ENCODE measurements at places on chromosomes 2 and 18.

- DNase-seq, result no peak
These were observed 134.1 kb downstream of the KCNH7 start for GRCh38 chr2:162704496-162704895.

DNA sequence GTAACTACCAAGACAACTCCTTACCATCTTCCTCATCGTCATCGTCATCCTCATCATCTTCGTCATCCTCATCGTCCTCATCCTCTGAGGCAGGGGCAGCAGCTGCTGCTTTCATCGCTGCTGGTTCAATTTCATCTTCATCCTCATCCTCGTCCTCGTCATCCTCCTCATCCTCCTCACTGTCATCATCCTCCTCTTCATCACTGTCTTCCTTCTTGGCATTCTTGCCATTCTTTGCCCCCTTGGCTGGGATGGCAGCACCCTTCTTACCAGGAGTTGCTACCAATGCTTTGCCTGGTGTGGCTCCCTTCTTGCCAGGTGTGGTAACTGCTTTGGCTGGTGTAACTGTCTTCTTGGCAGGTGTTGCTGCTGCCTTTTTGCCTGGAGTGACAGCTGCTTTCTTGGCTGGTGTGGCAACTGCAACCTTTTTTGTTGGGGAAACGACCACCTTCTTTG is 2.7 kb downstream of the NCL start:
- no peak for DNase-seq

- DNase-seq, result no peak
These were observed 32.7 kb upstream of the ABCA12 start for GRCh38 chr2:215171151-215171550.

GRCh38 chr2:224722770-224723169 is 6.6 kb upstream of the CCDC195 start:
- DNase-seq, result no peak

DNA sequence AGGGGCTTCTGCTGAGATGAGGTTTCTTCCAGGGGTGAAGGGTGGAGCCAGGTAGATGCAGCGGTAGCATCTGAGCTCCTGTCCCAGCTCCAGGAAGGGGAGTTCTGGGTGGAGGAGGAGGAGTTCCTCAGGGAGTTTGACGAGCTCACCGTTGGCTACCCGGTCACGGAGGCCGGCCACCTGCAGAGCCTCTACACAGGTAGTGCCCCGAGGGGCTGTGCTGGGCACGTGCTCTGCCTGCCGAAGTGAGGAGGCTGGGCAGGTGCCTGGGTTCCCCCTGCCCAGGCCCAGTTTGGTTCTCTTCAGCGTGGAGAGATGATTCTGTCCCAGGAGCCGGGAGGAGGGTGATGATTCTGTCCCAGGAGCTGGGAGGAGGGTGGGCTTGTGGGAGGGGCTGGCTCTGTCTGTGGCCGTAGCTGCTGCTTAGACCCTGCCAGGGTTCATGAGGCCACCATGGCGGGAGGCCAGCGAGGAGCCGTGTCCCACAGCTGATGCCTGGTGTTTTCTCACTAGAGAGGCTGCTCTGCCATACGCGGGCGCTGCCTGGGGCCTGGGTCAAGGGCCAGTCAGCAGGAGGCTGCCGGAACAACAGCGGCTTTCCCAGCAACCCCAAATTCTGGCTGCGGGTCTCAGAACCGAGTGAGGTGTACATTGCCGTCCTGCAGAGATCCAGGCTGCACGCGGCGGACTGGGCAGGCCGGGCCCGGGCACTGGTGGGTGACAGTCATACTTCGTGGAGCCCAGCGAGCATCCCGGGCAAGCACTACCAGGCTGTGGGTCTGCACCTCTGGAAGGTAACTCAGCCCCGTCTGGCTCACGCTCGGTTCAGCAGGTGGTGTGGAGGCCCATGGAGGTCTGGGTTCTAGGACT is 8.2 kb downstream of the CAPN10 start:
- DNase-seq, result no peak

DNA sequence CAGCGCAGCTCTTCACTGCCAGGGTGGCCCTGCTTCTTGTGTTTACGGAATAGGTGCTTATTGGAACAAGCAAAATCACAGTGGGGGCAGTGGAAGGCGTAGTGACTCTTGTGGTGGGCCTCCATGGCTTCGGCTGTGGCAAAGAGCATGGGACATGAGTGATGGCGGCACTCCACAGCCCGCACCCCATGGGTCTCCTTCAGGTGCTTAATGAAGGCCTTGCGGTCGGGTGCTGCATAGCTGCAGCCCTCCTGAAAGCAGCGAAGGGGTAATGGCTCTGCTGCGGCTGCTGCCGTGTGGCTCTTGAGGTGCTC is 10.7 kb downstream of the ZNF142 start:
- DNase-seq, result no peak

DNA sequence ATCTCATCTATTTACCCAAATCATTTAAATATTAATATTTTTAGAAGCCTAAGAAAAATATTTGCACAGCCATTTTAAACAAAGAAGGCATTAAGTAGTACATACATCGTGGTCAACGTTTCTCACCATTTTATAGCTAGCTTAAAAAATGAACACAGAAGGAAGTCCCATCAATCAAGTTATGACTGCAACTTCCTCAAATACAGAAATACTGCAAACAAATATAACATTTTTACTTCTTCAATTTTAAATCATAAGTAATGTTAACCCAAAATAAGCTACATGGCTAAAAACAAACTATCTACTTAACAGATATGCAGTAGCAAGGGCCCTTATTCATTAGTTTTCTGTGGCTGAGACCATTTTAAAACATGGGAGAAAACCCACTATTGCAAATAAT is 30.6 kb downstream of the ITSN2 start:
- DNase-seq, result no peak

DNA sequence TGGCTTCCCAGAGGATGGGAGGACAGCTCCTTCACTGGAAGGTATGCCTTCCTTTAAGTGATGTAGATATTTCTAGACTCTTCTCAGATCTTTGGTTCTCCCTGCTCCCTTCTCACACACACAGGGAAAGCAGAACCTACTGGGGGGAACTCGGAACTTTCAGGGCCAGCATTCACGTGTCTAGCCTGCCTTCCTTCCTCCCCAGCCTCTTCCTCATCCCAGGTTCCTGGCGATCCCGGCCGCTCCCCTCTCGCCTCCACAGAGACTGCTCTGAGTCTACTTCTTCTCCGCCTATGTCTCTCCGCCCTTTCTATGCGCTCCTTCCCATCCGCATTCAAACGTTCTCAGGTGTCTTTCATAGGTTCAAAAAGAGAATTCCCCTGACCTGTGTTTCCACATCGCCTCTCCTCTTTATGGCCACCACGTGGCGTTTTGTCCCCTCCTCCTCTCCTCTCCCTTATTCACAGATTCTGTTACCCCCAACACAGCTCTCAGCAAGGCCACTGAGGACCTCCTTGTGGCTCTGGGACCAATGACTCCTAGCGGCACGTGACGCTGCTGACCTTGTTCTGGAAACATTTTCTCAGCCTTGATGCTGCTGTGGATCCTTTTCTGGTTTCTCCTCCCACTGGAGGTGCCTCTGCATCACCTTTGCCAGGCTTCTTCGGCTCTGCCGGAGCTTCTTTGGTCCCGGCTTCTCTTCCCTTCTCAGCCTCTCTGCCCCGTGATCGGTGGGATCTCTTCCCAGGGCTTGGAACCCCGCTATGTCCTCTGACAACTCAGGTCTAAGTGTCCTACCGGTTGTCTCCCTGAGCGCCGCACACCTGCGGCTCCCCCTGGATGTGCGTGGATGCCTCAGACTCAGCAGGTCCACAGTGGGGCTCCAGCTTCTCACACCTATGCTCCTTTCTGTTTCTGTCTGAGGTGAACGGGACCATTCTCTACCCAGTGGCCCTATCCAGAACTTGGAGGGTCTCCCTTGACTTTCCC is 77.5 kb downstream of the VAPA start:
- no peak for DNase-seq

DNA sequence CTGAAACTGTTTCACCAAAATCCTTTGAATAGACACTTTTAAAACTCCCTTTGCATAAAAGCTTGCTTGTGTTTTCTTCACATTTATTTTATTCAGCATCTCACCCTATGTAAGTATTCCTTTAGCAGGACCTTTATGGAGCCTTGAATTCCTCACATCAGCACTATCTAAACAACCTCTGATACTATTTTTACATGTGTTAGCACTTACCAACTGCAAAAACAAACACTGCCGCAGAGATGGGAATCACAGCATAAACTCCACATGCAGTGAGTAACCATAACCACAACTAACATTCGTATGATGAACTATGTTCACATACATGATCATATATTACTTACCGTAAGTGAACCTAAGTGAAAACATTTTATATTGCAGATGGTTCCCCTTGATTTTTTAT is 15.4 kb downstream of the FBXO15 start:
- DNase-seq, result no peak

GRCh38 chr18:6203791-6204190 is 210.9 kb downstream of the L3MBTL4 start:
- no peak for DNase-seq

- DNase-seq, result no peak
These were observed 10.2 kb downstream of the BOK start for GRCh38 chr2:241568726-241569125.

GRCh38 chr2:12321886-12322285 is 394.9 kb upstream of the TRIB2 start:
- no peak for DNase-seq

DNA sequence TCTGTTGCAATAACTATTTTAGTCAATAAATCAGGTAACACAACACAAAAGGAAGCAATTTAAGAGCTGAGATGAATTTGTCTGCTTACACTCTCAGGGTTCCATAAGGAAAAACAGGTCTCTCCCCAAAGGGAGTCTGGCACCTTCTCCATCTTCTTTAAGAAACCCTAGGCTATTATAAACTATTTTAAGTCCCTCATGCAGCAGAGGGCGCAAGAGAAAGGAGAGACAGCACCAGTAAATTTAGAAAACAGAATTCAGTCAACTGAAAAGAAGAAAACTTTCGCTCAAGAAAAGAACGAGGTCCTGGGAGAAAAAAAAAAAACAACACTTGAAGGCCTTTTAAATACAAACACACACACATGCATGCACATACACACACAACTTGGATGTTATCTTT is 19.1 kb downstream of the SULT1C4 start:
- DNase-seq, result no peak

DNA sequence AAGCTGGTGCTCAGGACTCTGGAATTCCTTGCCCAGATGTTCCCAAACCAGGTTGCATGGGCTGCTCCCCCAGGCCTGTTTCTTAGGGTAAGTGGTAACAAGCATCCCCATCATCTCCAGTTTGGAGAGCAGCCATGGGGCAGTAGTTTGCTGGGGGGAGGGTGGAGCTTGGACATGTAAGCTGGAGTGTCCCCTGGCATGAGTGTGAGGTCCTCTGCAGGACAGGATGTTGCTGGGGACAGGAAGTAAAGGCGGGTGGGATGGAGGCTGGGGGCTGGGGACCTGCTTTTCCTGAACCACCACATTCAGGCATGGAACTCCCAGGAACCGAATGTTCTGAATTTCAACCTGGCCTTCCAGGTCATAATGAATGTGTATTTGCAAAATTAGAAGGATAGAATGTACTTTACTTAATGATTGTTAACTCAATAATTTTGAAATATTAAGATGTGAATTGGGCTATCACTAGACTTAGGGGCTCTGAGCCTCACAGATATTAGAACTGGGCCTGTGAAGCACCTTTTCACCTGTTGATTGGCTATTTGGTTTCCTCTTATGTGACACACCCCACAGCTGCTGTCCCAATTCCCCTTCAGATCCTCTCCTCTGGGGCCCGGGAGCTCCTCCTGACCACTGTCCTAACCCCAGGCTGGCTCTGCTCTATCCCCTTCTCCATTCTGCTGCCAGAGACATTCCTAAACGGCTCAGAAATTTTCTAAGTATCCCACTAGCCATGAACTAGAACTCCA is 66.4 kb upstream of the EPAS1 start:
- no peak for DNase-seq

GRCh38 chr2:69226903-69227302 is 160.1 kb downstream of the GFPT1 start:
- DNase-seq, result no peak

- no peak for DNase-seq
These were observed 109.0 kb downstream of the SETBP1 start for GRCh38 chr18:44789710-44790109.

DNA sequence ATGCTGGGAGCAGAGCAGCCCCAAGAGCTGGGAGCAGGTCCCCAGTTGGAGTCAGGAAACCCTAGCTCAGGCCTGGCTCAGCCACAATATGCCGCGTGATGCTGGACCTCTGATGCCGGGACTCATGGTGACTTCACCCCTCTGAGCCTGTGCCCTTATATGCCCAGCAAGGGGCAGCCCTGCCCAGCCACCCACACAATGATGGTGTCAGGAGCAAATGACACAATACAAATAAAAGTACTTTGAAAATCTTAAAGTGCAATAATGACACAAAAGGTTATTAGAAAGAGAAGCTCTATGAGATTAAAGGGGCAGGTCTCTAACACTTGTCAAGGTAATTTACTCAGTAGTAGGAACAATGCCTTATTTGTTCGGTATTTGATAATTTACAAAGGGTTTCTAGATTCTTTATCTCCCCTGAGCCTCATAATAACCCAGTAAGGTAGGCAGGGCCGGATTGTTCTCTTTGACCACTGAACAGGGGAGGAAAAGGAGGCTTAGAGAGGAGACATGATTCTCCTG is 18.3 kb upstream of the KIF3C start:
- DNase-seq, result no peak

DNA sequence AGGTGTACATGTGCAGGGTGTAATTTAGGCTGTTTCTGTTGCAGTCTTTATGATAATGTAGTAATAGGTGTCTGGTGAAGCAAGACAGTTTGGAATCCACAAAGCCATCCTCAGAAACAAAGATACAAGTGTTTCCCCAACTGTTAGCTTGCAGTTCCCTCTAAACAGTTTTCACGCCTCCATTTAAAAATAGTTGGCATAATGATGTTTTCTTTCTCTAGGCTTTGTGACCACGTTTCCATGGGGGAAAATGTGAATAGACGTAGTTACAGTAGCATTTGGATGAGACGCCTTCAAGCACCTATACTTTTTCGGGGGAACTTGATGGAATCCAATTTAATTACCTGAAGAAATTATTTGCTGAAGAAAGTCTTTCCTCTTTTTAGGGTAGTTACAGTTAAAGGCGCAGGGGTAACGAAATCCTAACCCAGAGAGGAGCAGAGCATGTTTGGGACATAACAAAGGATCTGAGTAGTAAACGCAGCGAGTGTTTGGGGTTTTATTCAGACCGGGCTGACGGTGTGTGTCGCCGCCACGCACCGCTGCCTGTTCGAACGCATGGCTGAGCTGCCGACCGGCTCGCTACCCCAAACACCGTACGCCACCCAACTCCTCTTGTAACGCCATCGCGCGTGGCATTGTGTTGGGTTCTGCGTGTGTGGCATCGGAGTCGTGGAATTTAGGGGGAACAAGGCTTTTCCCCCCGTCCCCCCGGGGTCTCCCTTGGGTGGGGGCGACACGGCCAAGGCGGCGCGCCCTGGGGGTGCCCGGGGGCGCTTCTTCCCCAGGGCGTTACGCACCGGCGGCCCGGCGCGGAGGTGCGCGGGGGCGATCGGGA is 681 bp upstream of the NRP2 start:
- no peak for DNase-seq

DNA sequence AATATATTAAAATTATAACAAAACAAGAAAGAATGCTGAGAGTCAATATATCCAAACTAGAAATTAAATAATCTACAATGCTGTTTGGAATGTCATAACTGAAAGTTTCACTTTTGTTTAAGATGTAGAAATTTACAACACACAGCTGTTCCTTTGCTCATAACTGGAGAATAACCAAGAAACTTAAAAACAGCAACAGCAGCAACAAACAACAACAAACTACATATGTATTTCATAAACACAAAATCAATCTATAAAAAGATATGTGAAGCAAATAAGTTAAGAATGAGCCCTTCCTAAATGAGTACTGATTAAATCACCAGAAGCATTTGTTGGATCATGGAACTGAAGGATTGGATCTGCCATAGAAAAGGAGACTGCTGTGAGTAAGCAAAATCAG is 456.5 kb upstream of the ZNF804A start:
- no peak for DNase-seq

Data from activated CD4-positive, CD25-positive, alpha-beta regulatory T cell (primary cell).